ENCODE measurements at places on chromosomes 11 and 22.

GRCh38 chr11:61787928-61788491 lies 4.4 kb downstream of the TMEM258 start:
- no peak for DNase-seq

GRCh38 chr11:58592760-58593472 lies 14.1 kb downstream of the ZFP91 start:
- no peak for DNase-seq

DNA sequence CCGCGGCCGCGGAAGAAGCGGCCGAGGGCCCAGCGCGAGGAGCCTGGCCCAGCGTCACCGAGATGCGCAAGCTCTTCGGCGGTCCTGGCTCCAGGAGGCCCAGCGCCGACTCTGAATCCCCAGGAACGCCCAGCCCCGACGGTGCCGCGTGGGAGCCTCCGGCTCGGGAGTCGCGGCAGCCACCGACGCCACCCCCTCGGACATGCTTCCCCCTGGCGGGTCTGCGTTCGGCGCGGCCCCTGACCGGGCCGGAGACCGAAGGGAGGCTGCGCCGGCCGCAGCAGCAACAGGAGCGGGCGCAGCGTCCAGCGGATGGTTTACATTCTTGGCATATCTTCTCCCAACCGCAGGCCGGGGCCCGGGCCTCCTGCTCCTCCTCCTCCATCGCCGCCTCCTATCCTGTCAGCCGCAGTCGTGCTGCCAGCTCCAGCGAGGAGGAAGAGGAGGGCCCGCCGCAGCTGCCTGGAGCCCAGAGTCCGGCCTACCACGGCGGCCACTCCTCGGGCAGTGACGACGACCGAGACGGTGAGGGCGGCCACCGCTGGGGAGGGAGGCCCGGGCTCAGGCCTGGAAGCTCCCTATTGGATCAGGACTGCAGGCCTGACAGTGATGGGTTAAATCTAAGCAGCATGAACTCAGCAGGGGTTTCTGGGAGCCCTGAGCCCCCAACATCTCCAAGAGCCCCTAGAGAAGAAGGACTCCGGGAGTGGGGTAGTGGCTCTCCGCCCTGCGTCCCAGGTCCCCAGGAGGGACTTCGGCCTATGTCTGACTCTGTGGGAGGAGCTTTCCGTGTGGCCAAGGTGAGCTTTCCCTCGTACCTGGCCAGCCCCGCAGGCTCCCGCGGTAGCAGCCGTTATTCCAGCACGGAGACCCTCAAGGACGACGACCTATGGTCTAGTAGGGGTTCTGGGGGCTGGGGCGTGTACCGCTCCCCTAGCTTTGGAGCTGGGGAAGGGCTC lies 1.2 kb downstream of the ARHGEF17 start:
- DNase-seq = no peak

DNA sequence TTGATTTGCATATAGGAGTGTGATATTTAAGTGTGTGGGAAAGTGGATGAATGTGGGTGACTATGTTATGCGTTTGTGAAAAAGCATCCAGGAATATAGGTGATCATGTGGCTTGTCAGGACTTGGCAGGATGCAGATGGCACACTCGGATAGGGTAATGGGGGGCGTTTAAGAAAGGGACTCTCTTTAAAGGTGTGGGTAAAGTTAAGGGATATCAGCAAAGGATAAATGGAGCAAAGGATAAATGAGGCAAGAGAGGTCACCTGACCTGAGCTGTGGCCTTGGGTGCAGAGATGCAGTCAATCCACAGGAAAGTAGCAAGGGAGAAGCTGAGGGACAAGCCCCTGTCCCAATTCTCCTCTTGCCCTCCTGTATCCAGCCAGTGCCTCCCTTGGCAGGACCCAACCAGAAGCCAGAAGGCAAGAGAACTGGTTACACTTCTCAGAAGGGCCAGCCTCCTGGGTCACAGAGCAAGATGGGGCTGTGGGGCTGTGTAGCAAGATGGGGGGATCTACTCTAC lies 47.5 kb upstream of the GRAMD1B start:
- DNase-seq = no peak

GRCh38 chr22:18997925-18998315 lies 61.8 kb upstream of the PRODH start:
- no peak for DNase-seq

Measured in stimulated activated CD8-positive, alpha-beta memory T cell treated with anti-CD3 and anti-CD28 coated beads, Interleukin-4, amount 100 ng/mL, for 1 hour (primary cell).